ENCODE measurements at places on chromosomes 3 and 15.
A peak's percentile ranks its signal among the peaks of the same experiment; 100 is the strongest.

GRCh38 chr3:124650798-124651197 lies 79.5 kb upstream of the UMPS start:
- H3K4me3 ChIP-seq: no peak overlapping the region
- peaks cover 5% of the 10 kb centered on the region for H3K27me3 ChIP-seq
- H3K4me1 ChIP-seq: peaks cover 9% of the 10 kb centered on the region
- H3K36me3 ChIP-seq: peaks cover 28% of the 10 kb centered on the region
- no peak for DNase-seq

DNA sequence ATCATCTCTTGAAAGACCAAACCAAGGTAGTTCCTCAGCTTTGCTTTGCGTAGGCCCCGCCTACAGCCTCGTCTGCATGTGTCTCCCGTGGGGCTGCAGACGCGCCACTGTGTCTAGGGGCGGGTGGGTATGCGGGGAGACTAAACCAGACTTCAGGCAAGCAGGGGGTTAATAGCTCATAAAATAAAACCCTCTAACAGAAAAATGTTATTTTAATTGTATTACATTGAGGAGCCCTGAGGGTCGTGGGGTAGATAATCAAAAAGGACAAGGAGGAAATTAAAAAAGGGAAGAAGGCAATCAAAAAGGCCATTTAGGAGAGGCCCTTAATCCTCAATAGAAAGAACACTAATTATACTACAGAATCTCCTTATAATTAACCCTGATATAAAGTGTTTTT lies 247.6 kb upstream of the ICE2 start:
- H3K27me3 ChIP-seq: no peaks in the 10 kb centered on the region
- H3K27ac ChIP-seq: no peak overlapping the region
- no peak overlapping the region for H3K4me3 ChIP-seq
- DNase-seq: no peak

DNA sequence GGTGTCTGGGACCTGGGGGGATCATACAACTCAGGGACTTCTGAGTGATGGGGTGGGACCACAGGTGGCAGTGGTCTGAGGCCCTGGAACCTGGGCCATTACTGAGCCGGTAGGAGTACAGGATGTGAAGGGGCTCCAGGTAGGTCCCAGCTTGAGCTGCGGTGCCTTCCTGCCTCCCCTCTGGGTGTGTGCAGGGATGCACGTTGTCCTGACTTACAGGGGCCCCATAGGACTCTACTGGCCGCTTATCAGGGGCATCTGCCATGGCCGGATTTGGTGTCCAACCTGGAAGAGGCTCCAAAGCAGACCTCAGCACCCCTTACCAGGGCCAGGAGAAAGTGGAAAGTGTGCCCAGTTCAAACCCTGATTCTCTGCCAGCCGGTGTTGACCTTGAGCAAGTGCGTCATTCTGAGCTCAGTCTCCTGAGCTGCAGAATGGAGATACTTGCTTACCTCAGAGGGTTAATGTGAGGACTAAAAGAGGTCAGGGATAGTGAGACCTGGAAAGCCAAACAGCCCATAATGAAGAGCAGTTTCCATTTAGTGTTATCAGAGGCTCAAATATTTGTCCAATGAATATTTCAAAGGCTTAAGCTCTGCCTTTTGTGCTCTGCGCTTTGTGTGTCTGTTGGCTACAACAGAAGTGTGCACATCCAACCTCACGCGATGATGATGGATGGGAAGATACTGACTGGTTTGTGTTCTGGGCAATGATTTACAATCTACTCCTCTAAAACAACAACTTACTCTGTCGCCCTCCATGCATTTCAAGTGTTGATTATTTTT lies 35.4 kb upstream of the ESYT3 start:
- peaks cover 7% of the 10 kb centered on the region for H3K4me1 ChIP-seq
- H3K27me3 ChIP-seq: peaks cover 3% of the 10 kb centered on the region
- H3K4me3 ChIP-seq: no peak overlapping the region
- DNase-seq: no peak
- peaks cover 10% of the 10 kb centered on the region for H3K36me3 ChIP-seq
- H3K27ac ChIP-seq: no peak overlapping the region

DNA sequence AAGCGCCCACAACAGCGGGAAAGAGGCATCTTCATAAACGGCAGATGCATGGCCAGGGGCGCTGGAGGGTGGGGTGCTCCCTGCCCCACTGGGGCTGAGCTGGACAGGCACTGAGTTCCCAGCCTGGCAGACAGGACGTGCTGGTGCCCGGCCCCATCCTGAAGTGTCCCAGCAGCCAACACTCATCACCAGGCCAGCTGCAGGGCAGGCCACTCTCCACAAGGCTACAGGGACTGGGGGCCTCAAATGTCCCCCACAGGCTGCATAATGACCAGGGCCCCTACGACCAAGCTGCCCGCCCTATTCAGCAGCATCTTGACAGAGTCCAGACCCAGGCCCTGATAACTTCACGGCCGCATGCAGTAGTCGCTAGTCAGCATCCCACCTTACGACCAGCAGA lies 124.1 kb upstream of the IQSEC1 start:
- peaks cover 14% of the 10 kb centered on the region for H3K4me1 ChIP-seq
- DNase-seq: no peak

GRCh38 chr3:31962801-31963205 lies 18.3 kb downstream of the OSBPL10 start:
- no peak overlapping the region for H3K27ac ChIP-seq
- H3K36me3 ChIP-seq: no peaks in the 10 kb centered on the region
- H3K4me1 ChIP-seq: peaks cover 34% of the 10 kb centered on the region
- DNase-seq: no peak
- peaks cover 1% of the 10 kb centered on the region for H3K27me3 ChIP-seq

DNA sequence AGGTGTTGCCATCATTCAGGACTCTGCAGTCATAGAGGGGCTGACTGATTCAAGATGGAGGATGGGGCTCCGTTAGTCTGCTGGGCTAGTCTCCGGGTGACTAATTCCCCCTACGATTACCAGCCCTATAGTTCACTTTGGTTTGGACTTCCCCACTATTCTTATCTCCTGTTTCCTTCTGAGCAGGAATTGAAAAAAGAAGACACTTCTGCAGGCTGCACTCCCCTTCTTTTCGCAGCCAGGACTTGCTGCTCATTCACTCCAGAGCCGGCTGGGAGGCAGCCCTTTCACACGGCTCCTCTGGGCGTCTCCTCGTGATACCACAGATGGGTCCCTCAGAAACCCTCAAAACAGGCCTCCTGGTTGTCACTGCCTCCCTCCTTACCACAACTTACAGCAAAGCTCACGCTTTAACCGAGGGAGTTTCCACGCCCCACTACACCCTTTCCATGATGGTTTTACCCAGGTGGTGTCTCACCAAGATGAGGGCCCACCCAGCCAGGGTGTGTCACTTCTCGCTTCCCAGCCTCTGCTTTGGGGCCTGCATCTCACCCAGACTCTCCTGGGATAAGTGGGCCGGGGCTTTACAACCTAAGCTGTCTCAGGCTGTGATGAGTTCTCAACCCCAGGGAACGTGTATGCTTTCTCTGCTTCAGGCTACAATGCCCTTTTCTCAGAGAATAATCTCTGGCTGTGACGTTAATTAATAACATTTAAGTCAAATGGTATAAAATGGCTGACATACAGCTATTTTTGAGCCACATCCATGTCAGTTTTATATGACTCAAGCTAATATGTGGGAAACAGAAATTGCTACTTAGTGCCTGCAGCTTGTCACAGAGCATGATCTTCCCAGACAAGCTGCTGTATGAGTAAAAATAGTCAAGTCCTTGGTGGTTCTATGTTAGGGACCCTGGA lies 11.9 kb downstream of the CX3CR1 start:
- DNase-seq: no peak
- H3K4me1 ChIP-seq: peaks cover 4% of the 10 kb centered on the region
- H3K36me3 ChIP-seq: peaks cover 5% of the 10 kb centered on the region
- H3K27me3 ChIP-seq: no peaks in the 10 kb centered on the region

DNA sequence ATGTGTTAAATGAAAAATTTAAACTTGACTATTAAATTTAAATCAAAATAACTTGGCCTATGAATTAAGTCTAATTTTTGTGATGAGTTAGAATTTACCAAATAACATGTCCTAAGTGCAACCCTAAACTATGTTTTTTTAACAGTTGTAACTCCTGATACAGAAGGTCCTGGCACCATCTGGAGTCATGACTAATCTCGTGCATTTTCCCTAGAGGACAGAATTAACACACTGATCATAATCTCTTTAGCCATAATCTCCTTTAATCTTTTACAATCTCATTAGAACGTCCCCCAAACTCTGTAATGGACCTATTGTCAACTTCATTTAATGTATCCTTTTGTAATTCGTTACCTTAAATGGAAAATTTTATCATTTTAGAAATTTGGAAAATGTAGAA lies 100.6 kb downstream of the SUCNR1 start:
- H3K36me3 ChIP-seq: peaks cover 3% of the 10 kb centered on the region
- DNase-seq: no peak
- peak overlapping the region; percentile 69 for H3K27ac ChIP-seq
- H3K27me3 ChIP-seq: peaks cover 3% of the 10 kb centered on the region
- peak overlapping the region; percentile 41 for H3K4me3 ChIP-seq

- no peaks in the 10 kb centered on the region for H3K36me3 ChIP-seq
- DNase-seq: no peak
- peaks cover 1% of the 10 kb centered on the region for H3K27me3 ChIP-seq
- H3K27ac ChIP-seq: no peak overlapping the region
- no peak overlapping the region for H3K4me3 ChIP-seq
- no peaks in the 10 kb centered on the region for H3K4me1 ChIP-seq
Measured at GRCh38 chr3:20974396-20974795, 776.6 kb downstream of the ZNF385D start.

GRCh38 chr3:15722877-15723623 lies 74.7 kb downstream of the ANKRD28 start:
- no peak for DNase-seq
- no peaks in the 10 kb centered on the region for H3K36me3 ChIP-seq
- no peak overlapping the region for H3K27ac ChIP-seq
- H3K4me1 ChIP-seq: no peaks in the 10 kb centered on the region
- H3K4me3 ChIP-seq: no peak overlapping the region

DNA sequence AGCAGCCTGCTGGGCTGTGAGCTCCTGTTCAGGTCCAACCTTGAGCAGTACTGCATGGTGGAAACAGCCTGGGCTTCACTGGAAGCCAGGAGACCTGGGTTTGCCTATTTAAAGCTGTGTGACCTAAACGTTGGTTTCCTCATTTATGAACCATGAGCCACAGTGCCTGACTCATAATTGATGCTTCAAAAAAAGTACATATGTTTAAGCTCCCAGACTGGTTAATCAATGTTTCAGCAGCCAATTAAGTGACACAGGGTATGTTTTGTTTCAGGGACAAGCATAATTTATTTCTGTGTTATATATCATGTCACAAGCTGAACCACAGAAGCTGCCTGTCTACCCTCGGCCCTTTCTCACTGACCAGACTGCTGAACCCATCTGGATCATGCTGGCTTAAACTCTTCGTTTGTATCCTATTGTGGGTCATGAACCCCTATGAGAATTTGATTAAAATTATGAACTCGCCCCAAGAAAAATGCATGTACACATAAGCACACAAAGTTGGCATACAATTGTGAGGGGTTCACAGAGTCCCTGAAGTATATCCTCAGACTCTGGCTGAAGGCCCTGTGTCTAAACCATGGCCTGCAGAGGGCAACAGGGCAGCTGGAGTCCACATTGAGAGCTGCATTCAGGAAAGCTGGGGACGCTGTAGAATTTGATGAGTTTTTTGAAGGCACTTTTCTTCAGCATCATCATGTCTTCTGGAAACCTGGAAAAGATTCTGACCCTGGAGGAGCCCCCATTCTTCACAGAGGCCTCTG lies 23.7 kb downstream of the HDC start:
- H3K27ac ChIP-seq: no peak overlapping the region
- no peak for DNase-seq
- H3K4me1 ChIP-seq: no peaks in the 10 kb centered on the region
- H3K4me3 ChIP-seq: no peak overlapping the region

- DNase-seq: peak; percentile 70
- peak within 1 kb of the TSS; percentile 100 for H3K27ac ChIP-seq
- H3K36me3 ChIP-seq: no peaks in the 10 kb centered on the region
- H3K4me1 ChIP-seq: peaks cover 11% of the 10 kb centered on the region
- H3K27me3 ChIP-seq: no peaks in the 10 kb centered on the region
- peak within 1 kb of the TSS; percentile 96 for H3K4me3 ChIP-seq
Measured at GRCh38 chr3:138187296-138188012, at the start of gene ARMC8. Gene ARMC8 (plus strand): TSS chr3:138187301. CDS start chr3:138187555, 254 bp downstream.

GRCh38 chr3:48194446-48195071 lies 6.3 kb upstream of the CDC25A start:
- peak; percentile 74 for DNase-seq
- H3K27me3 ChIP-seq: peaks cover 2% of the 10 kb centered on the region
- no peak overlapping the region for H3K4me3 ChIP-seq
- no peaks in the 10 kb centered on the region for H3K4me1 ChIP-seq
- H3K36me3 ChIP-seq: no peaks in the 10 kb centered on the region

DNA sequence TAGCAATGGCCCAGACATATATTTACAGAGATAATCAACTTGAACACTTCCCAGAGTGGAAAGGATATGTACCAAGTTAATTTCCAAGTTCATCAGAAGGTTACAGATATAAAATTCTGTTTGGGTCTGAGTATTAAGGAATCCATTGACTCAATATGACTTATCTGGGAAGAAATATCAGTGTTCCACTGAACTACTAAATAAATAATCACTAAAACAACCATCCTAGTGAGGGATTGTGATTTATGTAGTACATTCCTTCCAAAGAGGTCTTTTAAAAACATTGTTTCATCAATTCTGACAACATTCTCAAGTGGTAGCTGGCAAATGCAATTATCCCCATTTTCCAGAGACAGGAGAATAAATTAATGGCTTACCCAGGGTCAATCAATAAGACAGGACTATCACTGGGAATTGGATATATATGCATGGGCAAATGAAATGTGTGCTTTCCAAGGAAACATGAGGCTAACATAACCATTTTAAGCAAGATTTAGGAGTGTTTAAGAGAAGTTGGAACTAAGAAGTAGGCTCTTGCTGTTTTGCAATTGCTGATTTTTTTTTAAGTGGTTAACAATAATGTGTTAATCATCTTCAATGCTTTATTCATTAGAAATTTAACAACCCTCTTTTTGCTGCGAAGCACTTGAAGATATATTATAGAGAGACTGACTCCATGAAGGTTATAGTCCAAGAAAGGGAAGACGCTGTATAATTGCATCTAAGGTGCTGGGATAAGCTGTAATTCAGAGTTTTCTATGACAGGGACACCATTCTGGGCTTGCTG lies 37.9 kb downstream of the SLC9A9 start:
- peaks cover 5% of the 10 kb centered on the region for H3K36me3 ChIP-seq
- H3K27ac ChIP-seq: no peak overlapping the region
- H3K4me1 ChIP-seq: peaks cover 20% of the 10 kb centered on the region
- no peak overlapping the region for H3K4me3 ChIP-seq
- DNase-seq: no peak
